CD4-positive, alpha-beta memory T cell (primary cell): ENCODE measurements at places on chromosomes 1 and 21. TPM values are rescaled to one million over a fixed set of nuclear protein-coding genes. Genes with fewer than 3 reads are reported as not detected.

GRCh38 chr1:67555461-67556296 is 125.5 kb upstream of the SERBP1 start:
- H3K27me3 ChIP-seq = no peaks in the 10 kb centered on the region
- H3K4me1 ChIP-seq = no peaks in the 10 kb centered on the region
- no peaks in the 10 kb centered on the region for H3K36me3 ChIP-seq
- no peak overlapping the region for H3K27ac ChIP-seq

Gene PTPN22
- total RNA-seq = 33.7 TPM

Gene BEND5
- 1.7 TPM for total RNA-seq

GRCh38 chr1:208206092-208206698 is 38.0 kb downstream of the PLXNA2 start:
- no peaks in the 10 kb centered on the region for H3K4me1 ChIP-seq
- no peak overlapping the region for H3K4me3 ChIP-seq
- DNase-seq = no peak
- H3K27ac ChIP-seq = no peak overlapping the region

Gene NBPF20
- total RNA-seq = 5.3 TPM

DNA sequence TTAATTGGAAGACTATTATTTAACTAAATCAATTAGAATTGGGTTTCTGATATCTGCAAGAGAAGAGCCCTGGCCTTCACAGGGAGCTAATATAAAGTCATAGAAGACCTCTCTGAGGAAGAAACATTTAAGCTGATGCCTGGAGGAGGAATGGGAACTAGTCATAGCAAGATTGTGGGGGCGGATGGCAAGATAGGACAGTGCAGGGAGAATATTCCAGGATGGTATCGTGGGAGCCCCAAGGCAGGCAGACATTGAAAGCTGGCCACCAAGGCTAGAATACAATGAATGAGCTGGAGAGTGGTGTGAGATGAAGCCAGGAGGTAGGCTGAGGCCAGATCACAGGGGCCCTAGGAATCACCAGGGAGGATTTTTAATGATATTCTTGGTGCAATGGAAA is 20.8 kb upstream of the MYSM1 start:
- DNase-seq = no peak
- H3K4me3 ChIP-seq = no peak overlapping the region
- peaks cover 28% of the 10 kb centered on the region for H3K4me1 ChIP-seq

- H3K27me3 ChIP-seq = no peaks in the 10 kb centered on the region
- H3K4me1 ChIP-seq = no peaks in the 10 kb centered on the region
- H3K36me3 ChIP-seq = no peaks in the 10 kb centered on the region
- DNase-seq = no peak
- no peak overlapping the region for H3K4me3 ChIP-seq
Observed at GRCh38 chr1:29349871-29350491, 113.7 kb downstream of the PTPRU start.

DNA sequence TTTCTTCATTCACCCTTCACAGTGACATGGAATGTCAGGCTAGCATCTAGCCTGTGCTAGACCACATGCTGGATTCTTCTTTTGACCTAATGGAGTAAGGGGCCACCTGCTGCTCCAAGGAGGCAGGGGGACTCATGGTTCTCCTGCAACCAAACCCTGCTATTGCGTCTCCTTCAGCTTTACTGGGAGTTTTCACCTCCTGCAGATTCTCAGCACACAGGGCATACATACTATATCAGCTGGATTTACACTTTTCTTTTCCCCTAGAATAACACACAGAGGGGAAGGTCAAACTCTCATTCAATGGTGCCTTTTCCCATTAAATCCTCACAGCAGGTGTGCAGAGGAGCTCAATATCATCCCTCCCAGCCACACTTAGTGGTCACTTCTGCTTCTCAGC is 16.6 kb upstream of the AK5 start:
- DNase-seq = no peak
- no peak overlapping the region for H3K4me3 ChIP-seq
- no peaks in the 10 kb centered on the region for H3K27me3 ChIP-seq
- no peaks in the 10 kb centered on the region for H3K4me1 ChIP-seq
- H3K27ac ChIP-seq = no peak overlapping the region

DNA sequence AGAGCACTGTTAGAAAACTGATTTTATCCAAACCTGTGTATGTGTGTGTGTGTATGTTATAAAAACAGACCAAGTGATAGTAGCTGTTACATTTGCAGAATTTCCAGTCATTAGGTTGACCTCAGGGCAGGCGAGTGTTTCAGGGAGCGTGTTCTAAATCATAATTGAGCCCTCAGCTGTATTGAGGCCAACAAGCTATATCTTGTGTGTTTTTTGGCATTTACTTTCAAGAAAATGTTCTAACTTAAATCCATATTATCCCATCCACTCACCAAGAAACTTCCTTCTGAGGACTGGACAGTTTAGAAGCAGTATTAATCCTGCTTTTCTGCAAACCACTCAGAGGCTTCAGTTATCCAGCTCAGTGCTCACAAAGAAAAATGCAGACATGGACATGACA is 12.0 kb downstream of the DDAH1 start:
- no peaks in the 10 kb centered on the region for H3K36me3 ChIP-seq
- no peak overlapping the region for H3K4me3 ChIP-seq
- H3K27me3 ChIP-seq = no peaks in the 10 kb centered on the region
- no peak for DNase-seq

- H3K27me3 ChIP-seq = no peaks in the 10 kb centered on the region
- no peak overlapping the region for H3K27ac ChIP-seq
- no peak for DNase-seq
- no peaks in the 10 kb centered on the region for H3K4me1 ChIP-seq
- H3K4me3 ChIP-seq = no peak overlapping the region
Observed at GRCh38 chr1:231965615-231966014, 339.0 kb downstream of the DISC1 start.

DNA sequence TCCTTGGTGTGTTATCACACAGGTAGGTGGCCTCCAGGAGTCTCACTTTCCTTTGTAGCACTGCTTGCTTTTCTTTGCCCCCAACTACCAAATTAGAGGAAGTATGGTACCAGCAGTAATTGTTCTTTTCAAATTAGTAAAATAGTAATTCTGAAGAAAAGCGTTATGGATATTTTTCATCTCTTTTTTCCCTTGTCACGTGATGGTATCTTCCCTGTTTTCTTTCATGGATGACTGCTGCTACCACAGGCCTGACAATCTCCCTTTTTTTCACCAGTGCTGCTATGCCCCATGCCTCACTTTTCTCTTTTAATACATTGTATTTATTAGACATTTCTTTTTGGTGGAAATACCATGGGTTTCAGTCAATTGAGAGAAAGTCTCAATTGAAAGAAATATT is 3.3 kb downstream of the ZBTB37 start:
- H3K27me3 ChIP-seq = no peaks in the 10 kb centered on the region
- H3K27ac ChIP-seq = peak overlapping the region; percentile 89
- peaks cover 10% of the 10 kb centered on the region for H3K36me3 ChIP-seq
- no peak for DNase-seq

- H3K36me3 ChIP-seq = no peaks in the 10 kb centered on the region
- H3K4me3 ChIP-seq = no peak overlapping the region
- no peak for DNase-seq
- no peaks in the 10 kb centered on the region for H3K4me1 ChIP-seq
- H3K27ac ChIP-seq = no peak overlapping the region
- H3K27me3 ChIP-seq = no peaks in the 10 kb centered on the region
Observed at GRCh38 chr1:56868761-56869160, 14.2 kb downstream of the C8A start.

Gene NBPF6
- not detected for total RNA-seq

- peaks cover 24% of the 10 kb centered on the region for H3K4me1 ChIP-seq
- DNase-seq = no peak
- H3K27me3 ChIP-seq = peaks cover 54% of the 10 kb centered on the region
- no peaks in the 10 kb centered on the region for H3K36me3 ChIP-seq
- H3K27ac ChIP-seq = no peak overlapping the region
Observed at GRCh38 chr1:50427818-50428779, 4.9 kb upstream of the DMRTA2 start.

Gene LEPROT
- total RNA-seq = 27.1 TPM

- DNase-seq = no peak
- H3K27me3 ChIP-seq = no peaks in the 10 kb centered on the region
- H3K36me3 ChIP-seq = no peaks in the 10 kb centered on the region
- H3K4me1 ChIP-seq = no peaks in the 10 kb centered on the region
- no peak overlapping the region for H3K4me3 ChIP-seq
- H3K27ac ChIP-seq = no peak overlapping the region
Observed at GRCh38 chr1:210828996-210829596, 304.9 kb downstream of the KCNH1 start.

DNA sequence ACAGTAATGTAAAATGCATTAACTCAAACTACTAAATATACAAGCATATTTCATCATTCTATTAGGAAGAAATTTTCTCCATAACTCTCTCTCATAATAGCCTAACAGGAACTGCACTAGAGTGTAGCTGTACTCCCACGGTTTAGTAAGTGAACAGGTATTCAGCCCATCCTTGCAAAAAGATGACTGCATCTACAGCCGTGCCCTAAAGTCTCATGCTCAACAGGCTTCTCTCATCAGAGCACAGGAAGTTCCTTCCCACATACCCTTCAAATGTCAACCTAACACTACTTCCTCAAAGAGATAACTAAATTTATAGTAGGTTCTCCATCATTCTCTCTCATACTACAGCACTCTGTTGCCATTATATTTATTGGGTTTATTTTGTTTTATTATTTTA is 251.6 kb downstream of the AKT3 start:
- H3K27ac ChIP-seq = no peak overlapping the region
- H3K4me3 ChIP-seq = no peak overlapping the region
- H3K4me1 ChIP-seq = peaks cover 41% of the 10 kb centered on the region
- H3K36me3 ChIP-seq = no peaks in the 10 kb centered on the region
- DNase-seq = peak; percentile 28

Gene NTMT2
- total RNA-seq = not detected

DNA sequence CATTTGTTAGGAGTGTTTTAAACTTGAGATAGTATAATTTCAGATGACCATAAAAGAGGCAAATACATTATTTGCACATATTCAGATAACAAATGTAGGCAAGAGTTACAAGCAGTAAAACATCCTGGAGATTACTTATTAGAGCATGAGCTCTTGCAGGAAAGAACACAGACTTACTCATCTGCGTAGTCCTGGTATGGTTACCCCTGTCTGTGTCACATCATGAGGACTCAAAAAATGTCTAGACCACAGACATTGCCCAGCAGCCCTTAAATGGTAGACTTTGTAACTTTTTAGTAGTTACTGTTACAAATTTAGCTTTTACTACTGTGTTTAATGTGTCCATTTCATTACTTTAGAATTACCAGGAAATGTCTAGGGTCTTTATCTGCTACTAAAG is 12.8 kb downstream of the CACHD1 start:
- DNase-seq = no peak
- H3K4me1 ChIP-seq = no peaks in the 10 kb centered on the region
- no peaks in the 10 kb centered on the region for H3K36me3 ChIP-seq

DNA sequence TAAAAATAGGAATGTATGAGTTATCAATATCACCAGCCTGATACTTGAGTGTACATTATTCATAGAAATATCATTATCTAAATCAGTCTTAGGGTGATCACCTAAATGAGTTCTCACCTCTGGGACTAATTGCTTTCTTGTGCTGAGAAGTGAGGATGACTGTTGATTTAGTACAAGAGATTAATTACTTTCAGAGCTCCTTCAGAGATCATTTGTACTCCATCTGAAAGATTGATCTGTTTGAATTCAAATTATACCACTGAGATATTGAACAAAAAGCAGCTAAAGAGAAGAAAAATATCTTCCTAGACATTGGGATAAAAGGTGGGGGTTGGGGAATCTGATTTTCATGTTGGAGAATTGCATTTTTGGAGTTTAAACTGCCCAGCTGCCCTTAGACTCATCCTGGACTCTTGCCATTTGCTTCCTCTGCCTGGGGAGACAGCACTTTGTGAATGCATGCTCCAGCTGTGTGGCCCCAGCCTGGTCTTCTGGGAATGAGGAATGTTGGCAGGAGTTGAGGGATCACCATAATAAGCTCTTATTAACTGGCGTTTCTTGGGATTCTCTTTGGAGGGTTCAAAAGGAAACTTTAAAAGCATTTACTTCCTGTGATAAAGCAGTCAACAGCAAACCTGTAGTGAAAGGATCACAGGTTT is 19.7 kb upstream of the PGBD2 start:
- H3K4me3 ChIP-seq = no peak overlapping the region
- no peak for DNase-seq
- no peaks in the 10 kb centered on the region for H3K36me3 ChIP-seq
- H3K4me1 ChIP-seq = no peaks in the 10 kb centered on the region

GRCh38 chr1:156124557-156125483 is 10.3 kb downstream of the LMNA start:
- no peaks in the 10 kb centered on the region for H3K27me3 ChIP-seq
- H3K4me3 ChIP-seq = no peak overlapping the region
- no peaks in the 10 kb centered on the region for H3K36me3 ChIP-seq
- DNase-seq = peak; percentile 84

GRCh38 chr1:85058786-85059185 is 10.5 kb upstream of the MCOLN3 start:
- H3K36me3 ChIP-seq = no peaks in the 10 kb centered on the region
- no peak overlapping the region for H3K4me3 ChIP-seq
- no peak overlapping the region for H3K27ac ChIP-seq
- peaks cover 10% of the 10 kb centered on the region for H3K4me1 ChIP-seq

DNA sequence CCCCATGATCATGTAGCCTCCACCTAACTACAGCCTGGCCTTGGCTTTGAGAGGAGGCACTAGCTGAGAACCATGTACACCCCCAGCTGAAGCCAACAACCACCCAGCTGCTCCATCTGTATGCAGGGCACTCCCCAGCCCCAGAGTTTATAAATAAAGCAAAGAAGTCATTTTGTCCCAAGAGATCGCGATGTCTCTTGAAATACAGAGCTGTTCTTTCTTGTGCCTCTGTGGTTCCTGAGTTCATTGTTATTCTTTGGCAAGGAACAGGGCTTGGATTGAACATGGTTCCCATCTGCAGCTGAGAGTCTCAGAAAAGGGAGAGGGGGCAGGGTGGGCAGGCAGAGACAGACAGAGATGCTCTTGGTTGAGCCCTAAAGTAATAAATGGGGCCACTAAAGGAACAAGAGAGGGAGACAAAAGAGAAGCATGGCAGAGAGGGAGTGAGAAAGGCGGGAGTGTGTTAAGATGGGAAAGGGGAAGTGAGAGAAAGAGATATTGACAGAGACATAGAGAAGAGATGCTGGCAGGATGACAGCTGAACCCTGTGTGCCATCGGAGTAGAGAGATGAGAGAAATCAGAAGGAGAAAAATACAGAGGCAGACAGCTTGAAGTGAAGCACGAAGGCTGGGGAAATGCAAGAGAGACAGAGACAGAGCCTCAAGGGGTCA is 63.3 kb downstream of the TNR start:
- no peaks in the 10 kb centered on the region for H3K4me1 ChIP-seq
- H3K27me3 ChIP-seq = no peaks in the 10 kb centered on the region
- no peak overlapping the region for H3K27ac ChIP-seq
- H3K36me3 ChIP-seq = no peaks in the 10 kb centered on the region

GRCh38 chr1:154006136-154006535 is 15.6 kb downstream of the RPS27 start:
- no peak overlapping the region for H3K4me3 ChIP-seq
- H3K4me1 ChIP-seq = no peaks in the 10 kb centered on the region
- H3K27me3 ChIP-seq = no peaks in the 10 kb centered on the region

Gene LEFTY2
- total RNA-seq = not detected

Gene ADGRL4
- not detected for total RNA-seq
